Thyroid gland (tissue), 4 donors: ENCODE measurements at places on chromosomes 1 and 21. TPM values are rescaled to one million over a fixed set of nuclear protein-coding genes. Genes with fewer than 3 reads are reported as not detected.

SPRR1B gene
- not detected for total RNA-seq

DNA sequence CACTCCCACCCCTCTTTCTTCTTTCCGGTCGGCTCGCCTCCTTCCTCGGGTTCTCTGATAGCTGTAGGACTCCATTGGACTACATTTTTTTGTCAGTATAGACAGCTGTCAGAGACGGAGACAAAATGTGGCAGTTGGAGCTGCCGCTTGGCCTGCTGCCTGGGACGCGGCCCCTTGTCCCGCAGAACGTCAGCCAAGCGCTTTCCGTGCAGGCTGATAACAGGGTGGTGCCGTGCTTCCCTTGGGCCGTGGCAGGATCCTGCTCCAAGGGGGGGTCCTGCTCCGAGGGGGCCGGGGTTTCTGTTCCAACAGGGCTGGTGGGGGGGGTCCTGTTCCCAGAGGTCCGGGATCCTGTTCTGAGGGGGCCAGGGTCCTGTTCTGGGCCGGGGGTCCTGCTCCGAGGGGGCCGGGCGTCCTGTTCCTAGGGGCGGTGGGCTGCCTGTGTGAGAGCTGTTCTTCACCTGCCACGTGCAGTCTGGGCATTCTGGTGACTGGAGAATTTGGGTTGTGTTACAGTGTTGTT lies 4.9 kb downstream of the SKI start:
- DNase-seq, result no peak
- H3K27ac ChIP-seq, result peak overlapping the region; percentile 86
- H3K4me3 ChIP-seq, result no peak overlapping the region
- H3K27me3 ChIP-seq, result no peaks in the 10 kb centered on the region

DNA sequence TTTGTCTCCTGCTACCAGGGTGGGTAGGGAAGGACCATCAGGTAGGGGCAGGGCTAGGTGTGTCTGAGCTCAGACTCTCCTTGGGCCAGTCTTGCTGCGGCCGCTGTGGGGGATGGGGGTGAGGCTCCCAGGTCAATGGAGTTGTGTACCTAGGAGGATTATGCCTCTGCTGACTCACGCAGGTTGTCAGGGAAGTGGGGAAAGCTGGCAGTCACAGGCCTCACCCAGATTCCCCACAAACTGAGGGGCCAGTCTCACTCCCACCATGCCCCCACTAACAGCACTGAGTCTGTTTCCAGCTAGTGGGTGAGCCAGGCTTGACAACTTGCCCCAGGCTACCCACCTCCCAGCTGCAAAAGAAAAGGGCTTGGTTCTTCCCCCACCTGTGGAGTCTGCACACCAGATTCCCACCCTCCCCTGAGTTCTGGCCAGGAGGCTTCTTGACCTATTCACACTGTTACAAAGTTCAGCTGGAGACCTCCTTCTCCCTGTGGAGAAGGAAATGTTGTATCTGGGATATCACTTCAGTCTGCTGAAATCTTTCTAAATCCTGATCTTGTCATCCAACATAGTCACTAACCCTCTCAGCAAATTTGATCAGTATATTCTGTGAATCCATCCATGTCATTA lies 69.2 kb upstream of the GJA8 start:
- no peak for DNase-seq
- peaks cover 9% of the 10 kb centered on the region for H3K4me1 ChIP-seq
- no peaks in the 10 kb centered on the region for H3K36me3 ChIP-seq
- H3K4me3 ChIP-seq, result no peak overlapping the region
- H3K27ac ChIP-seq, result no peak overlapping the region
- H3K27me3 ChIP-seq, result no peaks in the 10 kb centered on the region

- peaks cover 4% of the 10 kb centered on the region for H3K4me1 ChIP-seq
Measured at GRCh38 chr1:181588631-181589030, 105.3 kb downstream of the CACNA1E start.

ADAM30 gene
- not detected for total RNA-seq

DNA sequence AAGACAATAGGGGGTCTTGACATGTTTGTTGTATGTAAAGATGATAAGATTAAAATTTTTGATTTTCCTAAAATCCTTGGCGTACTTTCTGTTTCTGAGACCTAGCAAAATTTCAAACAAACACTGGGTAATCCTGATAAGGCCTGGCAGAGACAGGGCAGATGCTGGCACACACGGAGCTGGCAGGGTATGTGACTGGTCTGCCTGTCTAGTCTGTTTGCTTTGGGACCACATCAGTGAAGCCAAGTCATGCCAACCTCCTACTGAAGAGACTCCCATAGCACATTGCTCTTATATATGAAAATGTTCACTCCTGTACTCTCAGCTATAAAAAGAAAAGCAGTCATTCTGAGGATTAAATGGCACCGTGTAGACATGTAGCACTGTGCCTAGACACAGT lies 14.1 kb downstream of the TOR3A start:
- no peak for DNase-seq
- no peak overlapping the region for H3K27ac ChIP-seq
- no peak overlapping the region for H3K4me3 ChIP-seq
- H3K27me3 ChIP-seq, result no peaks in the 10 kb centered on the region
- no peaks in the 10 kb centered on the region for H3K4me1 ChIP-seq
- peaks cover 35% of the 10 kb centered on the region for H3K36me3 ChIP-seq

HTR6 gene
- total RNA-seq, result not detected

FCRL2 gene
- not detected for total RNA-seq

DNA sequence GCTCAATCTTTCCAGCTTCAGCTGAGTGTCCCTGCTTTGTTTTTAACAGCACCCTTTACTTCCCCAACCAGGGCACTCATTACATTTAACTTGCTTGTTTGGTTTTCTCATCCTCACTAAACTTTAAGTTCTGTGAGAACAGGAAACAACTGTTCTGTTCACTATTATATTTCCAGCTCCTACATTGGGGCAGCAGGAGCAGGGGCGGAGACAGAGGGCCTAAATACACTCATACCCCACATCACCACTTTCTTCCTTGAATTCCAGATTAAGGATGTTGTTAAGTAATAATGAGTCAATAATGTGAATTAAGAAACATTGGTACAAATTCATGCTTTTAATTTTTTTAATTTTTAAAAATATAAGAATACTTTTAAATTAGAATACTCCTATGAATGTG lies 6.0 kb downstream of the DRAM2 start:
- H3K27ac ChIP-seq, result no peak overlapping the region
- DNase-seq, result no peak
- no peaks in the 10 kb centered on the region for H3K27me3 ChIP-seq
- no peak overlapping the region for H3K4me3 ChIP-seq
- H3K36me3 ChIP-seq, result no peaks in the 10 kb centered on the region

- H3K27me3 ChIP-seq, result no peaks in the 10 kb centered on the region
- peaks cover 17% of the 10 kb centered on the region for H3K4me1 ChIP-seq
- H3K36me3 ChIP-seq, result no peaks in the 10 kb centered on the region
- no peak for DNase-seq
Measured at GRCh38 chr1:3016641-3017439, 4.4 kb upstream of the ACTRT2 start.

KCND3 gene
- 5.3 TPM for total RNA-seq

DNA sequence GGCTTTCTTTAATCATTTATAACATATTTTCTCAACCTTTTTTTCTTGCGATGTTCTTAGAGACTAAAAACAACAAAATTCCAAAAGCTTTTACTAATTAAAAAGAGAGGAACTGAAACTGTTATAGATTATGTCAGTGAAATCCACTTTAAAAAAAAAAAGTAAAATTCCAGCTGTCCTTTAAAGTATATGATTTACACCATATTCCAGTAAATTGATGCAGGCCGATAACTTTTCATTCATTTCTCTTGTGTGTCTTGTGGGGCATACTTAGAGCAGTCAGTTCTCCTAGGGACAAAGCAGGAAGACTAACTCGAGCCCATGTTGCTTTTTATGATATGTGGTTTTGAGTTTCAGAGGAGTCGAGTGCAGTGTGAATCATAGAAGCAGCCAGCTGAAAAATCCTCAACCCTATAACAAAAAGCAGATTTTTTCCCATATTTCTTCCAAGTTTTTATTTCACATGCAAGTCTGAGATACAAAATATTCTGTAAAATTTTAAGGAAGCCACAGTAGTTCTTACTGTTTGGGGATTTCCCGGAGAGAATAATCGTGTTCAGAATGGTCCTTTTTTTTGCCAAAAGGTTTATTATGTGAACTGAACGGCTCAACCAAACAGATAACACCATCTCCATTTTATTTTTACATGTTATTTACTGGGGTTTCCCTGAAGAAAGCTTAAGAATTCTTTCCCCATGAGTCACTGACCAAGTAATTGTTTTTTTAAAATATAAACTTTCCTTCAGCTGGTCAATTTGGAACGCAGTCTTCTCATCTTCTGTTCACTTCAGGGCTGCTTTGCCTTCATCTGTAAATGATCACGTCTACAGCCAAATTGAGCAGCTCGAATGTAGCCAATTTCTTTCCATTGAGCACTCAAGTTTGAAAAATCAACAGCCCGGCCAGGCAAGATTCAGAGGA lies 77.0 kb upstream of the C1orf105 start:
- H3K27ac ChIP-seq, result peak overlapping the region; percentile 87
- no peak overlapping the region for H3K4me3 ChIP-seq
- H3K27me3 ChIP-seq, result no peaks in the 10 kb centered on the region
- DNase-seq, result peak; percentile 11
- no peaks in the 10 kb centered on the region for H3K36me3 ChIP-seq

DNA sequence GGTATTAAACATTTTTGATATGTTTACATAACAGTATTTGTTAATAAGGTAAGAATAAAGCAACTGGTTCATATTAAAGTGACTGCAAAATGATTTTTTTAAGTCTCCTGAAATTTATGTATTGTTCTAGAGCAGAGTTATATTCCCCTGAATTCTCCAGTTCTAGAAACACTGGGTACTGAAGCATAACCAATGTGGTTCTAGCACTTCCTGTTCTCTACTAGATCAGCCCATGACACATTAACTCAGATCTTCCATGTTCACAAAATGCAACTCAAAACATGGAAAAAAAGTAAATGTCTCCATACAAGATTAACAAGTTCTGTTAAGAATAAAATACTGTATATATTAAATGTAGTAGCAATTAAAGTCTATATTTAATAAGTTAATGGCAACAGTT lies 3.9 kb downstream of the NEGR1 start:
- no peaks in the 10 kb centered on the region for H3K27me3 ChIP-seq
- no peak overlapping the region for H3K27ac ChIP-seq
- H3K36me3 ChIP-seq, result no peaks in the 10 kb centered on the region
- H3K4me3 ChIP-seq, result no peak overlapping the region
- no peaks in the 10 kb centered on the region for H3K4me1 ChIP-seq

G0S2 gene
- total RNA-seq, result 7.2 TPM

DNA sequence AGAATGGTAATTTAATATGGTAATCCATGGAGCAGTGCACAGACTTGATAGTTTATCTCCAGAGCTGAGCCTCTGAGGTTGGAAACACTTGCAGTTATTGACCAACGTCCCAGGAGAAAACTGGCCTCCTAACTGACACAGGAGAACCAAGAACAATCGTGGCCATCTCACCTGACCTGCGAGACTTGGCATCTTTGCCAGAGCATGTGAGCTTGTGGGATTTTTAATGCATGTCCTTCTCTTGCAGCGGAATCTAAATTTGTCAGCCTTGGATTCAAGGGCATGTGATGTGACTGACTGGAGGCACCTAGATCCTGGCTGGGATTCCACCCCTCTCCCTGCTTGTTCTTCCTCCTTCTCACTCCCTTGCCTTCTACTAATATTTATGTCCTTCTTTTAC lies 27.8 kb upstream of the SLC26A9 start:
- DNase-seq, result peak; percentile 77
- no peaks in the 10 kb centered on the region for H3K36me3 ChIP-seq
- no peaks in the 10 kb centered on the region for H3K4me1 ChIP-seq
- no peaks in the 10 kb centered on the region for H3K27me3 ChIP-seq
- H3K4me3 ChIP-seq, result no peak overlapping the region

GCSAML gene
- total RNA-seq, result 0.13 TPM

GRCh38 chr1:209659909-209660308 lies 7.7 kb upstream of the LAMB3 start:
- H3K36me3 ChIP-seq, result no peaks in the 10 kb centered on the region
- no peak overlapping the region for H3K4me3 ChIP-seq
- no peaks in the 10 kb centered on the region for H3K4me1 ChIP-seq
- no peak for DNase-seq
- H3K27ac ChIP-seq, result no peak overlapping the region

DNA sequence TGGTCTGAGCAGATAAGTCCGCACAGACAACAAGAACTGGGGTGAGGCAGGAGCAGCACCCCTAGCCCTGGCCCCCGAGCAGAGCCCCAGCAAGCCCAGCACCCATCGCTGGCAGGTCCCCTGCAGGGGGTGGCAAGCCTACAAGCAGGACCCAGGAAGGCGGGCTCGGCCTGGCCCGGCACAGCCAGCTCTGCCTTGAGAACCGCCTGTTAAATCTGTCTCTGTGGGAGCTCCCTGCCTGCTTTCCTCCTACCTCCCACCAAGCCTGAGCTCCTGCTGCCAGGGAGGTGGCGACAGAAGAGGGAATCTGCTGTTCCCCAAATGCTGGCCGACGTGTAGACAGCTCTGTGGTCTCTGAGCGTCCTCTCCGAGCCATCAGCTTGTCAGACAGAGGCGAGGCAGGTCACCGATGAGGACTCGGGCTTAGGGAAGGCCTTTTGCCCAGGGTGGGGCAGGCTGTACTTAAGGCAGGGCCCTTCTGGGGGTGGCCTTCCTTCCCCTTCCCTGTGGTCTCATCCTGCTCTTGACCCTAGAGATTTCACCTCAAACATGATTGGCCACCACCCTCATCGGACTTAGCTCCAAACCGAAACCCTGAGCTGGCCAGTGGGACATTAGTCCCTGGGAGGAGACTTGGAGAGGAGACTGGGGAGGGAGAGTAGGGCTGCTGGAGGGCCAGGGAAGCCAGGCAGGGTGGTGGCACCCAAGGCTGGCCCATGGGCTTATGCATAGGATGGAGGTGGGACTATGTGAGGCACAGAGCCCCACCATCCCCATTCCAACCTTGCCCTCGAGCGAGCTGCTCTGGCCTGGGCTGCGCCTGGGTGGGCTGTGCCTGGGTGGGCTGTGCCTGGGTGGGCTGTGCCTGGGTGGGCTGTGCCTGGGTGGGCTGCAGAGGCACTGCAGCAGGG lies 7.7 kb downstream of the SELENON start:
- peaks cover 18% of the 10 kb centered on the region for H3K36me3 ChIP-seq
- no peak for DNase-seq
- H3K27ac ChIP-seq, result peak overlapping the region; percentile 5
- H3K4me3 ChIP-seq, result no peak overlapping the region
- no peaks in the 10 kb centered on the region for H3K27me3 ChIP-seq

GRCh38 chr21:26115305-26115704 lies 55.3 kb downstream of the APP start:
- no peaks in the 10 kb centered on the region for H3K27me3 ChIP-seq
- peak overlapping the region; percentile 88 for H3K27ac ChIP-seq
- no peak for DNase-seq
- H3K36me3 ChIP-seq, result no peaks in the 10 kb centered on the region
- peaks cover 50% of the 10 kb centered on the region for H3K4me1 ChIP-seq
